Fibroblast of skin of scalp (primary cell): ENCODE measurements at places on chromosomes 11 and 22.

- DNase-seq = no peak
Measured at GRCh38 chr11:45379162-45379863, 93.2 kb upstream of the SYT13 start.

GRCh38 chr11:17921659-17922415 lies 91.0 kb downstream of the SERGEF start:
- DNase-seq = peak; percentile 46

GRCh38 chr22:48112687-48113521 lies 1350.5 kb downstream of the TBC1D22A start:
- no peak for DNase-seq

GRCh38 chr11:69634590-69634989 lies 6.4 kb upstream of the CCND1 start:
- DNase-seq = no peak

GRCh38 chr11:77090046-77090372 lies 12.6 kb upstream of the OMP start:
- no peak for DNase-seq

DNA sequence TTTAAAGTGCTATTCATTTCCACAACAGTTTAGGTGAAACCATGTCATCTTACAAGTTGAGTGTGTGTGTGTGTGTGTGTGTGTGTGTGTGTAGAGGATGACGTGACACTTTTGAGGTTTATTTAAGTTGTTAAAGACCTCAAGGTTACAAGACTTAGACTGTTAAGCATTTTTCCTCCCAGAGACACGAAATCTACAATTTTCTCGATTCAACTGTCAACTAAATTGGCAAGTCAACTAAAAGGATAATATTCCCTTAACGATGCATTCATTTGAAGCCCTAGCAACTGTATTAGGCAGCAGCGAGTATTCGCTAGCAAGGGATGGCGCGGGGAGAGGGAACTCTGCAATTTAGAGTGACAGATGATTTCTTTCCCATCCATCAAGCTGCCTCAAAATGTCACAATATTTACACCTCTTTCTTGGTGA lies 17.6 kb upstream of the BDNF start:
- peak; percentile 20 for DNase-seq

- DNase-seq = peak; percentile 43
Measured at GRCh38 chr11:8063324-8063723, 17.7 kb upstream of the TUB start.

DNA sequence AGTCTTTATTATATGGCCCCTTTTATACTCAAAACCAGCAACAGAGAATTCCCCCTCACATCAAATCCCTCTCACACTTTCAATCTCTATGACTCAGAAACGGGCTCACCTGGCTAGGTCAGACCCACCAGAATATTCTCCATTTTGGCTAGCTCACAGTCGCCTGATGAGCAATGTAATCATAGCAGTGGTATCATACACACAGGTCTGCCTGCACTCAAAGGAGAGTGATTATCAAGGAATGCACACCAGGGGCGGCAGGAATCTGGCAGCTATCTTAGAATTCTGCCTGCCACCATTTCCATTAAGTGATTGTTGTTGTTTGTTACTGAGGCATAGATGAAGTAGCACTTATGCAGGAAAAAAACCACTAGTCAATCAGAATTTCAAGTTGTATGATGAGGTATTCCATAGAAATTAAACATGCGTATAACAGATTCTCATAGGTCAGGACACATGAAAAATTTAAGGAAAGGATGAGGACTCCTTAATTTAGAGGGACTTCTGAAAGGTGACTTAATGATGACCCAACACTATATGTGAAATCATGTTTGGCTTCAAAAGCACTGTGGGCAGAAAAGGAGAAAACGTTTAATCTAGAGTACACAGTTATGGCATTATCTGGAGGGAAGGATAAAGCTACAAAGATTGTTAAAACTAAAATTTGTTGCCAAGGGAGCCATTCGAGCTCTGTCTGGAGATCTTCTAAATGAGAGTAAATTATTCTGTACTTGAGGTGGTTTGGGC lies 185.8 kb upstream of the DDI1 start:
- DNase-seq = no peak

GRCh38 chr11:71936825-71937224 lies 8.0 kb downstream of the RNF121 start:
- DNase-seq = peak; percentile 46

GRCh38 chr11:86570020-86570419 lies 102.4 kb downstream of the ME3 start:
- no peak for DNase-seq

DNA sequence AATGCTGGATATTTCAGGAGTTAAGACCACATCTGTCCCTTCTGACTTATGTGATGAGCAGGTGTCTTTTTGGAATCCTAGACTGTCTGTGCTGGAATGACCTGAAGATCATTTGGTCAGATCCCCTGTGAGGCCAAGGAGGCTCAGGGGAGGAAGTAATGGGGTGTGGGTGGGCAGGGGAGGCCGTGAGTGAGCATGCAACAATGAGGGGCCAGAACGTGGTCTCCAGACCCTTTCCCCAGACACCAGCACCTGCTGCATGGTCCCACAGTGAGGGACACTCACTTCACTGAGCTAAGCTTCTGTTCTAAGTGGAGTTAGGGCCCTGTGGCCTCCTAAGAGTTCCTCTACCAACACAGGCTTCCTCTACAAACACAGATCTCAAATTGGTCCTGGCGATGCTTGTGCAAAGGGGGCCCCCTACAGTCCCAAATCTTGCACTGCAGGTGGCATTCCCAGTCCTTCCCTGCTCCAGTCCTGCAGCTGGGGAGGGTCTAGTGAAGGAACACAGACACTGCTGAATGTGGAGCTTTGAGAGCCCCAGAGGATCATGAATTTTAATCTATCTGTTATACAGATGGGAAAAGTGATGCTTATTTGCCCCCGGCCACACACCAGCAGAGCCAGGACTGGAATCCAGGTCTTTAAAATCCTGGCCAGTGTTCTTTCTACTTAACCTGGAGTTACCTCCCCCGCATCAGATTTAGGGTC lies 7.4 kb downstream of the USP2 start:
- peak; percentile 75 for DNase-seq

DNA sequence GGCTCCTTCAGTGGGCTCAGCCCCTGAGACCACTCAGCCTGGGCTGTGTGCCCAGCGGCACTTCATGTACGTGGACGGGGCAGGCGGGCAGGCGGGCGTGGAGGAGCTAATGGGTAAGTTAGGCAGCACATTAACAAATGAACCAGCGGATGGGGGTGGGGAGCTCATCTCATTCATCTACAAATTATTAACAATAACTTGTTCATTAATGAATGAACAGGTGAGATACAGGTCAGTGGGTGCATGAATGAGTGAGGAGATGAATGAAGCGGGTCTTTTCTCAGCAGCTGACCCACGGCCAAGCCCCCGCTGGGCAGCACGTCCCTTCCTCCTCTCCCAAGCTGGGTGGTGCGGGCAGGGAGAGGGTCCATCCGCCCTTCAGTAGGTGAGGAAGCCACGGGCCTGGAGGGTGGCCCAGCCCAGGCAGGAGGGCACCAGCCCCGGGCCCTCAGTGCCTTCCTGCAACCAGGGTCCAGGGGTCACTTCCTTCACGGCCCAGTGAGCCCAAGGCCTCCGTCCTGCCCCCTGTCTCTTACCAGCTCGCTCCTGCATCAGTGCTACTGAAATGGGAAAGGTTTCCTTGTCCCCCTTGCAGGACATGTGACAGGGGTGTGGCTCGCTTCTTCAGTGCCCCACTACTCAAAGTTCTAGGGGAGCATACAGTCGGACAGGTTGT lies 60.5 kb upstream of the KCNQ1OT1 start:
- DNase-seq = no peak
